ENCODE measurements at places on chromosomes 5 and 9.
A peak's percentile ranks its signal among the peaks of the same experiment; 100 is the strongest.

DNA sequence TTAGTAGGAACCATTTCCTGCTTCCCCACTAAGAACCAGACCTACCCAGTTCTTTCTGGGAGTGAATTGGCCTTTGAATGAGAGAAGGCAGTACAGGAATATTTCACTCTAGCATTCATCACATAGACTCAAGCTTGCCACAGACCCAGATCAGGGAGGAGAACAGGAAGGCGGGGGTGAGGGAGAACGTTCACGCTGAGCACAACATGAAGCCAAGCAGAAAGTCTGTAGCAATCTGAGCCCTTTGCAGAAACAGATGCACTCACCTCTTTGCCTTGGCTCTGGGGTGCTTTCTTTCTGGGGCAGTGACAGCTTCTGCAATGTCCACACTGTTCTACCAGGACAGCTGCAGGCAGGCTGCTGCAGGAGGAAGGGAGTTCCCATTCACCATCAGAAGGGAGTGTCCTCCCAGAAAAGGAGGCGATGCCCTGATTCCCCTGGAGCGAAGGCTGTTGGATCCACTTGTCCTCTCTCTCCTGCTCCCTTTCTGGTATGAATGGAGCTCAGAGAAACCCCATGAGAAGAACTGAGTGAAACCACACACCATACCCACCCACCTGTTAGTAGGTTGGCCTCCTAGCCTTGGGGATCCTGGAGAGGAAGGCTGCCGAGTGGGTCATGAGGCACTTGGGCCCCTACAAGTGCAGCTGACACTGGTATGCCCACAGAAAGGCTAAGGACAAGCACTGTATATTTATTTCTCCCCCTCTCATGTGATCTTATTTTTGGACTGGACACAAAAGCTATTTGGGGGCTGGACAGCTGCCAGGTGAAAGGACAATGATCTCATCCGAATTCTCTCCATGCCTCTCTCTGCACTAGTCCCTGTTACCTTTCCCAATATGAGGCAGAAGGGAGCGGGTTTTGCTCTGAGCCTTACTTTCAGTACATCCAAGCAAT is 11.7 kb upstream of the FGF1 start:
- DNase-seq = no peak

DNA sequence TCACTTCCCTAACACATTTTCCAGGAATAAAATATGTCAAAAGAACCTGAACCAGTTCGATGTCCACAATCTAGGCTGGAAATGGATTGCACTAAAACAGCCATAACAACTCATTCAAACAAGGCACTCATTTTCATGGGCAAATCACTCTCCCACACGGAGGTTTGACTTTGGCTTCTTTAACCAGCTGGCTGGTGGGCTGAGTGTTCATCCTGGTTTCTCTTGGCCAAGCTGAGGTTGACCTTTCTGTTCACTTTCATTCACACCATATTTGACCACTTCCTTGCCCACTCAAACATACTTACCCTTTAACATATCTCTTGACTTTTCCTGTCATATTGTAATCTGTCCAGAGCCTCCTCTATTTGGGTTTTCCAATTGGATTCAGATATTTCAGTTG is 5.4 kb downstream of the IL7R start:
- DNase-seq = no peak

- DNase-seq = no peak
Observed at GRCh38 chr9:130192382-130192999, 20.3 kb downstream of the NCS1 start.

- DNase-seq = no peak
Observed at GRCh38 chr5:168979135-168979534, 321.8 kb downstream of the SLIT3 start.

- no peak for DNase-seq
Observed at GRCh38 chr5:109997161-109997560, 307.4 kb downstream of the MAN2A1 start.

GRCh38 chr5:72280581-72281069 is 39.4 kb downstream of the MRPS27 start:
- DNase-seq = peak; percentile 63

- DNase-seq = no peak
Observed at GRCh38 chr5:146151970-146152369, 30.5 kb downstream of the LARS1 start.

DNA sequence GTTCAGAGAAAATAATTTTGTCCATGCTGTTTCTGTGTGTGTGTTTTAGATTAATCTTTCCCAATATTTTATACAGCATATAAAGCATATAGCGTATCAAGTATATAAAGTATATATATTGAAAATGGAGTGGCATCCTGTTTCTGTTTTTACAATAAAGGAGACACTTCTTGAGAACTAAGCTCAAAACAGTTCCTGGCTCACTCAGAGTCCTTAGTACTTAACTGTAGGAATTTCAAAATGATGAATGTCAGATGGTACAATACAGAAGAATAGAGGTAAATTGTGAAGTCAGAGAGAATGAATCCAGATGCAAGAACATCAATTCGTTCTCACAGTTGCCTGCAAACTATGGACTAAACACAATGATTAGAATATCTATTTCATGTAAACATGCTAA is 68.7 kb upstream of the TAS2R1 start:
- DNase-seq = peak; percentile 14

Data from ELR (cell line).